ENCODE measurements at places on chromosomes 6 and 20.

GRCh38 chr20:1375515-1375914 is 17.3 kb downstream of the FKBP1A start:
- peak; percentile 15 for DNase-seq

- no peak for DNase-seq
Observed at GRCh38 chr20:47854687-47855212, 69.5 kb upstream of the SULF2 start.

GRCh38 chr6:97177905-97178304 is 105.1 kb downstream of the MMS22L start:
- no peak for DNase-seq

- DNase-seq: no peak
Observed at GRCh38 chr6:162055365-162055764, 672.2 kb downstream of the PRKN start.

- peak; percentile 61 for DNase-seq
Observed at GRCh38 chr20:1803061-1803931, 91.9 kb upstream of the SIRPA start.

DNA sequence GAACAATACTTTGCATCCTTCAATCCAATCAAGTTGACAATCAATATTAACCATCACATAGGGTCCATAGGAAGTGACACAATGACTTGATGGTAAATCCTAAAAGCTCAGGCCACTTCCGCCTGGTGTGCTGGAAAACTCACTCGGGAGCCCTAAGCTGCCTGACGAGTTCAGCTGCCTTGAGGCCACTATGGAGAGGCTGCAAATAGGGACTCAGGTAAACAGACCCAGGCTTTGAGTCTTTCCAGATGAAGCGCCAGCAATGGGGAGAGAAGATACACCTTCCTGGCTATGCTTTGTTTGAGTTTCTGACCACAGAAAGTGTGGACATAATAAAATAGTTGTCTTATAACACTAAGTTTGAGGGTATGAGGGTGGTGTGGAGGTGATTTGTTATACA is 112.6 kb downstream of the GPR63 start:
- no peak for DNase-seq

DNA sequence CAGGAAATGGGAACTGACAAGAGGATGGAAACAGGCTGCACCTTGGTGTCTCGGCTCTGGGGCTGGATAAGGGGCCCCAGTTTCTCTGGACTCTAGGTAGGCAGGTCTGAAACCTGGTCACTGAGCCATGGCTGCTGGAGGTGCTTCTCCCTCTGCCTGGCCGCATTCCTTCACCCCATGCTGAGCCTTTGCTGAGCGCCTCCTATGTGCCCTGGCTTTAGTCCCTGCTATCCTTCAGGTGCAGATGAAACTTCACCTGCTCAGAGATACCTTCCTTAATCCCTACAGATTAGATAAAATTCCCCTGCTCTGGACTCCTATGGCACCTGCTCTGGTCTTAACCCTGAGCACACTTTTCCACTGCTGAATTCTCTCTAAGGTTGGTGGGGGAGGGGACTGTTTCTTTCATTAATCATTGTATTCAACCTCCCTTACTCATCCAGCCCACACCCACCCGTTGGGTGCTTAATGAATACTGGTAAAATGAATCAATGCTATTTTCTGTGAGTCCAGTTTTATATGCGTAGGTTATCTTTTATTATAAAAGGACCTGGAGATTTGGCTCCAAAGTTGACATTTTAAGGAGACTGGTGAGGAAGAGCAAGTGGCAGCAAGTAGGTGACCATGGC is 19.3 kb downstream of the MYLK4 start:
- no peak for DNase-seq

DNA sequence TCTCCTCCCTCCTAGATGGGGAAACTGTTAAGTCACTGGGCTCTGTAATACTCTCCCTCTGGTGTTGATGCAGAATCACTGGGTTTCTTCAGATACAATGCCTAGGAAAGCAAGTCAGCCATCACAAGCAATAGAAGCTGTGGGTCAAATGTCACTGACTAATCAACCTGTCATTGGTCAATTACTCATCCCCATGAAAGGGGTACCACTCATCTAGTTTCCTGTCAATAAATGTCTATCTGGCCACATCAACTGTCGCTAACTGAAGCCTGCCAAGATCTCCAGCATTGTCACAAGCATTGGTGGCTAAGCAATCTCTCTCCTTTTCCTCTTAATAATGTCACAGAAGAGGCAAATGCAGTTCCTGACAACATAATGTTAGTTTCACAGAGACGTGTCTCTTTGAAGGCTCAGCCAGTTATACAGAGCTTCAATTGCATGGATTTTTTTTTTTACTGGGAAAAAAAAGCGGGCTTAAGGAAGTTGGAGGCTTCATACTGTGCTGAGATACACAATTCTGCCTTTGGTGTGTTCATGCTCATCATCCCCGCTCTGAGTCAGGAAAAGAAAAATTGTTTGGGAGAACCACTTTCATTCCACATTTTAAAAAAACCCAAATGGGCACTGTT is 355.9 kb downstream of the BTBD9 start:
- no peak for DNase-seq

DNA sequence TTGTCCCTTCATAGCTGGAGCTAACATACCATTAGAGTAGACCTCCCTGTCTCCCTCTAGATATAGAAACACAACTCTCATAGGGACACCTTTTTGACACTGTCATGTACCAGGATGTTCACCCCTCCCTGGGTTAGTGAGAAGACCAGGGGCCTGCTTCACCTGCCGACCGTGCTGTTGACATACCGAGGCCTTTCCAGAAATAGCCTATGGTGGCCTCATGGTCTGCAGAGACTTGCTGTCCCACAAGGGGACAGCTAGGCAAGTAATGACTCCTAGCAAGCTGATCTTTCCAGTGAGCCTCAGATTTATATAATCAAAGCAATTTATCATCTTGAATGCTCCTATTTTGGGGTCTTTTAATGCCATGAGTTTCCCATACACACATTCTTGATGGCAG is 15.0 kb downstream of the ZDHHC14 start:
- DNase-seq: no peak

- no peak for DNase-seq
Observed at GRCh38 chr20:57265997-57266290, 497 bp downstream of the BMP7 start.

DNA sequence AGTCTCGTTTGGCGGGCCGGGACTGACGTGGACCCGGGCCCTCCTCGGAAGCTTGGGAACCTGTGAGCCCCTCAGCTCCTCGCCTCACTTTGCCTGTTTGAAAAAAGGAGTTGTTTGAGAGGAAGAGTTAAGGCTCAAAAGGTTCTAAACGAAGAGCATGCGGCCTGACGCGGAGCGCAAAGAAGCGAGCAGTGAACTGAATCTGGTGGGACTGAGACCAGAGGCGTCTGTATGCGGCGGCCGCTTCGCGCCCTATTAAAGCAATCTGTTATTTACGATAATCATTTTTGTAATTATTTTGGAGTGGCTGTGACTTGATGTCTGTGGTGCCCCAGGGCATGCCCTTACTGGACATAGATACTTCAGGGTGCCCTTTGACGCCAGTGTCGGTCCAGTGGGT is 3.3 kb upstream of the TFAP2C start:
- DNase-seq: no peak

- DNase-seq: no peak
Observed at GRCh38 chr20:45845452-45845851, 11.7 kb downstream of the ACOT8 start.

DNA sequence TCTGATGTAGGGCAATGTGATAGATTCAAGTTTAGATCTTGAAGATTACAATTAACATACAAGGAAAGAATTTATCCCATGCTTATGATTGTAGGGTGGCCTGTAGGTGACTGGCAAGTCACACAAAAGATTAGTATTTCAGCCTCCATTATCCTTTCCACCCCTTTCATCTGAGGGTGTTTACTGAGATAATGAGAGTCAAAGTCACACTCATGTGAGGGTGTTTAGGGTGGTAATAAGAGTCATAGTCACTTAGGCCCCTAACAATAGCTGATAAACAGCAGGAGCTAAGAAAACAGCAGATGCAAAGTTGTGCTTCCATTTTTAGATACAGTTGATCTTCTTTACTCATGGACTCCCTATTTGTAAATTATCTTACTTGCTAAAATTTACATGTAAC is 11.4 kb downstream of the FAM184A start:
- no peak for DNase-seq

DNA sequence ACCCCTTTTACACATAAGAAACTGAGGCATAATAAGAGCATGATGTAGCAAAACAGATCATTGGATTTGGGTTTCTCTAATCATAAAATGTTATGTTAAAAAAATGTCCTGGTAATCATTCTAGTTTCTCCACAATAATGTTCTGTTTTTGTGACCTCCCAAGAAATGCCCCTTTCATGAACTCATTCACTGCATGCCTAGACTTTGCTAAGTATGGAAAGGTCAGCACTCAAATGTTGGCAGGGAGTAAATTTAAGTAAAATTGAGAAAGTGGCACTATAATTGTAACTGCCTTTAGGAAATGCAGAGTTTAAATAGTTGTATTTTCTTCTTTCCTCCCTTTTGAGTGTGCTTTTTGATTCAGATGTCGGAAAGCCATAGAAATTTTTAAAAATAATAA is 48.5 kb upstream of the ID4 start:
- DNase-seq: no peak

DNA sequence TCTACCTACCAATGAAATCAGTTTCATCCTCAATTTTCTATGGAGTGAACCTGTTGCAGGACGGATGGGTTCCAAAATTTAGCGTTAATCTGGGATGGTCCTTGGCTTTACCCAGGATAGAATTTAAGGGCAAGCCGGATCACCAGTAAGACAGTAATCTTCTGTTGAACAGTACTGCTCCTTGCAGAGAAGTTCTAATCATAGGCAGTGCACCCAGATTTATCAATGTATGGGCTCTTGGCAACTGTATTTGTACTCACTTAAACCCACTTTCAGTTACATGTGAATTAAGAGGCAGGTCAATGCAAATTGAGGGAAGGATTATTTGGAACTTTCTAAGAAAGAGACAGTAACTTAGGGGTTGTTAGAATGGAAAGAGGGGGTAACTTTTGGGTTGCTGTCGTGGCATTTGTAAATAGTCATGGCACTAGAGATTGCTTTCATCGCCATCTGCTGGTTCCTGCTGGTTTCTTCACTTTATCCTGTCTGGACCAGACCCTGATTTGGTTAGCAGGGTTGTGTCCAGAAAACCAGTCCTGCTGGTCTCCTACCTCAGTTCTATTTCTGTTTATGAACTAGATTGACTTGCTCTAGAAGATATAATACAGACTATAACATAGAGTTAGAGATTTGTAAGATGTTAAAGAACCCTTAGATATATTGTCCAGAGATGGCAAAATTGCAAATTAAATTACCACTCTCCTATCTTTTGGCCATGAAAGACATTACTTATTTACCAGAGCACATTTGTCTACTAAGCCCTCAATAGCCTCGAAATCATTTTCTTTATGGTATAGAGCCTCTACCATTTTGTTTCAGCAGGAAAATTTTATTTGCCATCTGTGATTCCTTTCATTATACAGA is 646.3 kb downstream of the UTRN start:
- peak; percentile 52 for DNase-seq

DNA sequence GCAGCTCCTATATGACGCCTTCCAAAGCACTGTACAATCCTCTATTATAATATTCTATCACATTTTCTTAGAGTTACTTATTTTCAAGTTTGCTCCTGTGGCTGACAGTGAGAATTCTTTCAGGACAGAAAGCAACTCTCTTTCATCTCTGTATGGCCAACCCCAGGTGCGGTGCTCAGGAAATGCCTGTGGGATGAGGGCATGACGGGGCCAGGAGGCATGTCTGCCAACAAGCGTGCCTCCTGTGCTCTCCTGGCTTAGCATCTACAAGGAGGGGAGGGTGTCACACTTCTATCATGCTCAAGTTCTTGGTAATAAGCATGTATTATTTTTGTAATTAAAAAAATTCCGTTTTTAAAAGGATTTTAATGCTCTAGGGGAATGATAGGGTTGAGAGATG is 11.4 kb downstream of the MRPL14 start:
- no peak for DNase-seq

GRCh38 chr6:62217866-62218265 is 68.2 kb downstream of the KHDRBS2 start:
- no peak for DNase-seq

GRCh38 chr20:36836591-36837269 is 39.2 kb upstream of the TLDC2 start:
- DNase-seq: peak; percentile 84

DNA sequence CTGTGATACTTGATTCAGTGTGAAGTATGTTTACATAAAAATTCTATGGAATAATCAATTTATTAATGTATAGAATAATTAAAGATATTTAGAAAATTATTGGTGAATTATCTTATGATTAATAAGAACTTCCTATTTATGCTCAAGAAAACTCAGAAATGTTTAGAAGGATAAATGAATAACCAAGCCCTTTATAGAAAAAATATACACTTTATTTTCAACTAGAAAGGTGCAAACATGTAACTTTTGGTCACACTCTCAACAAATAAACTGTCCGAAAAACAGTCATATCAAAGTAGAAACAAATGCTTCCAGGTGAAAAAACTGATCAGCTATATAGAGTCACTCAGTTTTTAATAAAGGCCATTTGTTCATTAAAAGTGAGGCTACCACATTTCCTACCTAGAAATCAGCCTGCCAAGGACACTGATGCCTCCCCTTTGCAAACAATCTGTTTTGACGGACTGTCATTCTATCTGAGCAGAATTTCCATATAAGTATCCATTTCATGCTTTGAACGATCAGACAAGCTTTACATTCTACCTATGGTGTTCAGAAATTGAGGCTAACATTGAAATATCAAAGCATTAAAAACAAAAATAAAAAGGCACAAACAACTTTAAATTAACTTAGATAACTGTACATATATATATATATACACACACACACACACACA is 3.0 kb downstream of the CCN2 start:
- DNase-seq: no peak

- DNase-seq: no peak
Observed at GRCh38 chr6:150129616-150130505, 13.0 kb upstream of the PPP1R14C start.

- no peak for DNase-seq
Observed at GRCh38 chr20:63968928-63969760, 586 bp downstream of the ZNF512B start.

- DNase-seq: no peak
Observed at GRCh38 chr20:24523661-24524060, 54.2 kb downstream of the SYNDIG1 start.

DNA sequence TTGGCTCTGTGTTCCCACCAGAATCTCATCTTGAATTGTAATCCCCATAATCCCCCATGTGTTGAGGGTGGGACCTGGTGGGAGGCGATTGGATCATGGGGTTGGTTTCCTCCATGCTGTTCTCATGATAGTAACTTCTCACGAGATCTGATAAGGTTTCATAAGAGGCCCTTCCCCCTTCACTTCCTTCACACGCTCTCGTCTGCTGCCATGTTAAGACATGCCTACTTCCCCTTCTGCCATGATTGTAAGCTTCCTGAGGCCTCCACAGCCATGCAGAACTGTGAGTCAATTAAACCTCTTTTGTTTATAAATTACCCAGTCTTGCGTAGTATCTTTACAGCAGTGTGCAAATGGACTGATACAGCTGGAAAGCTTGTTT is 90.0 kb downstream of the ELOVL5 start:
- no peak for DNase-seq
